ENCODE measurements at places on chromosomes 7 and 10.

GRCh38 chr7:18558503-18558902, 63.0 kb downstream of the HDAC9 start:
- DNase-seq = no peak

GRCh38 chr10:119539359-119539825, 3.1 kb downstream of the RGS10 start:
- DNase-seq = no peak

- DNase-seq = no peak
Observed at GRCh38 chr7:84389242-84389641, 194.7 kb upstream of the SEMA3A start.

GRCh38 chr10:128096486-128097199, 29.6 kb downstream of the MKI67 start:
- DNase-seq = no peak

DNA sequence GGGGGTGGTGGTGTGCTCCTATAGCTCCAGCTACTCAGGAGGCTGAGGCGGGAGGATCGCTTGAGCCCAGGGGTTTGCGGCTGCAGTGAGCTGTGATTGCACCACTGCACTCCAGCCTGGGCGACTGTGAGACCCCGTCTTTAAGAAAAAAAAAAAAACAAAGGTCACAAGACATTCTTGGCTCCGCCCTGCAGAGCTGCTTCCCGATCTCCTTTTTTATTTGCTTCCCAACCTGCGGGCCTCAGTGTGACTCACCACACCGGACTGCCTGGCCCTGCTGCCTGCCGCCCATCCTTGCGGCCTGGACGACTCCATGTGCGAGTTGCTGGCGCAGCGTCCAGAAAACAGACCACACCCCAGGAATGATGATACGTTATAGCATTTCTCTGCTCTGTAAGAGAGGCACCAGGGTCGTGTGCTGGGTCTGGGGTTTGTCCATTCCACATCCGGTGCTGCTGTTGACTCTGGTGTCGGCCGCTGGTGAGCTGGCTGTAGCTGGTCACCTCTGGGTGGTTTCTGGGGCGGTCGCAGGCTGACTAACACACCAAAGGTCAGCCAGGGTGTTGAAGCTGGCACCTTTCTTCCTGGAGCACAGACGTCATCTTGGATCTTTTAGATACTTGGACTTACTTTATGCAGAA, 123.6 kb downstream of the TCF7L2 start:
- no peak for DNase-seq

- DNase-seq = no peak
Observed at GRCh38 chr10:22727663-22728062, 13.3 kb upstream of the PIP4K2A start.

DNA sequence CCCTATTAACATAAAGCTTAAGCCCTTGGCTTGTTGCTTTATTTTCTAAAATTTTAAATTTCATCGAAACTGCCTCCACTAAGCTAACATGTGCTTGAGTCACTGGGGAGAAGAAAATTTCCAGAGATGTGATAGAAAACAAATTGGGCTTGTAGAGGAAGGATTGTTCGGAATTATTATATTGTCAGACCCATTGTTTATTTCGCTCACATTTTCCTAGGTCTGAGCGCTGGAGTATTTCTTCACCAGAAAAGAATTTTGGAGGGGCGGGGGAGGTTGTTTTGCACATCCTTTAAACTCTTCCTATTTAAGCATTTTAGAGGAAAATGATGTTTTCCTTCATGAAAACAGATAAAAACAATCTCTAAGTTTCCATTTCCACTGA, 29.1 kb downstream of the CELF2 start:
- no peak for DNase-seq

- no peak for DNase-seq
Observed at GRCh38 chr10:69760072-69760471, 41.6 kb upstream of the COL13A1 start.

- DNase-seq = no peak
Observed at GRCh38 chr7:77473229-77474005, 57.3 kb upstream of the GSAP start.

- DNase-seq = peak; percentile 6
Observed at GRCh38 chr10:36778651-36779050, 346.7 kb upstream of the ANKRD30A start.

DNA sequence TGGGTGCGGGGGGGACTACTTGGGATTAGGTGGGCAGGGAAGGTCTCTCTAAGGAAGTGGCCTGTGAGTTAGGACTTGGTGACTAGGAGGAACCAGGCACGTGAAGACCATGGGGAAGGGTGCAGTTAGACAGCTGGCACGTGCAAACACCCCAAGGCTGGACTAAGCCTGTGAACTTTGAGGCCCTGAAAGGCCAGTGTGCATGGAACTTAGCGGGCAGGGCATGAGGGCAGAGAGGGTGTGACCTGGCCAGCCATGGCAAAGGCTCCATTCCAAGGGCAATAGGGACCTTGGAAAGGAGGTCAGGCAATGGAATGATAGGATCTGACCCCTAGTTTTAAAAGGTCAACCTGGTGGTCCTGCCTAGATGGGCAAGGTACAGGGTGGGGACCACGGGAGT, 158.4 kb upstream of the PCBD1 start:
- no peak for DNase-seq

GRCh38 chr10:132169031-132169765, 17.6 kb upstream of the DPYSL4 start:
- no peak for DNase-seq

DNA sequence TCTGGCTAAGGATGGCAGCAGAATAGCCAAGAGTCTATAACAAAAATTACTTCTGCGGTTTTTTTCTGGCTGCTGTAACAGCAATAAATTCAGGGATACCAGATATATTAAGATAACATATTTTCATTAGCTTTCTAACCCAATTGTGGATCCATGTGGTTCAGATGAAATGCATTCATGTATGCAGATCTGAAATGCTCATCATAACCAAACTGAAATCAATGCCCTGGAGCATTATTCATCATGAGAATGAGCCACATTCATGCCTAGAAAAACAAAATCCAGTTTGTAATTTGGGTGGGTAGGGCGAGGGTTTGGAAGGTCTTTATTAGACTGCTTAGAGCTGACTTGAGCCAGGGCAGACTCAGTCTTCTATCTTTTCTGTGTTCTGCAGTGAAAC, 69.8 kb upstream of the SEMA3A start:
- DNase-seq = peak; percentile 79

DNA sequence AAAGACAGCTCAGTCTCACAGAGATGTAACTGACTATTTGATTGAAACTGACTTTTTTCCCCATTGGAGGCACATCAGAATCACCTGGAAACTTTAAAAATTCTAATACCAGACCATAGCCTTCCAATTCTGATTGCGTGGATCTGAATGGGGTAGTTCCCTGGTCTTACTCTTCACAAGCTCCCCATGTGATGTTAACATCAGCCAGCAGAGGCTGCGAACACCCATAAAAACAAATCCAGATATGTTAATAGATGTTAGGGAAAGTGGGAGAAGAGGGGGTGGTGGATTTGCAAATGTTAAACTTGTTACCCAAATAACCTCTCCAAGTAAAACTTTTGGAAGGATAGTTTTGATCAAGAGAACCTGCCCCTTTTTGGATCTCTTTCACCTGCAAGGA, 1133.4 kb downstream of the CNTNAP2 start:
- DNase-seq = no peak

DNA sequence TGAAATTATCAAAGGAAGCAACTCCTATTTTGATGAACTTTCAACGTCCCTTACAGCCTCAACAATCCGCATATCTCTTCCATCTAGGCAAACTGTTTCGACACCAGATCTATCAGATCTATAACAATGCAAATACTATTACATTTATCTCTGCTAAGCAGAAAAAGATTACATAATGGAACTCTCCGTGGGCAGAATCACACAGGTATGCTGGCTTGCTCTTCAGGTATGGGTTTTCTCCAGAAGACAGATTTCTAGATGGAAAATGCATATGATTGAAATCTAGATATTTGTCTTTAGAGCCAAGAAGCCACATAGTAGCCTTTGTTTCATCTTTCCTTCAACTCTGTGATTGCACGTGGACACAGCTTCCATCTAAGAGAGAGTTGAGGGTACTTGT, 38.6 kb downstream of the ADAM12 start:
- DNase-seq = no peak

DNA sequence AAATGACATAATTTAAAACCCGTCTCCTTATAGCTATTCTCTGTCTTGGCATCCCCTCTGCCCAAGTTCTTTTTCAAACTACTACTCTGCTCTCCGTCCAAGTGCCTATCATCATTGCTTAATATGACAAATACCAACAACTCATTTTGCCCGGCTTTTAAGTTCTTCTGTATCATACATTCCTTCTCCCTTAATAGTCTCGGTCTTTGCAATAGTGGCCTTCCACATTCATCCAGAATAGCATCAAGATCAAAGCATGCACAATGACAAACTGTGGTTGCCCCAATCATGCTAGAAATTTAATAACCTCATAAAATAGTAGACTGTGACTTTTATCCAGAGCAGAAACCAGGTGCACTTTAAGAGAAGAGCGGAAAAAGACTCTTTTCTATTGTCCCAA, 198.9 kb downstream of the ETV1 start:
- DNase-seq = no peak

- DNase-seq = no peak
Observed at GRCh38 chr10:97765201-97765600, 6.6 kb downstream of the SFRP5 start.

- no peak for DNase-seq
Observed at GRCh38 chr7:20577441-20578071, 37.9 kb upstream of the ABCB5 start.

DNA sequence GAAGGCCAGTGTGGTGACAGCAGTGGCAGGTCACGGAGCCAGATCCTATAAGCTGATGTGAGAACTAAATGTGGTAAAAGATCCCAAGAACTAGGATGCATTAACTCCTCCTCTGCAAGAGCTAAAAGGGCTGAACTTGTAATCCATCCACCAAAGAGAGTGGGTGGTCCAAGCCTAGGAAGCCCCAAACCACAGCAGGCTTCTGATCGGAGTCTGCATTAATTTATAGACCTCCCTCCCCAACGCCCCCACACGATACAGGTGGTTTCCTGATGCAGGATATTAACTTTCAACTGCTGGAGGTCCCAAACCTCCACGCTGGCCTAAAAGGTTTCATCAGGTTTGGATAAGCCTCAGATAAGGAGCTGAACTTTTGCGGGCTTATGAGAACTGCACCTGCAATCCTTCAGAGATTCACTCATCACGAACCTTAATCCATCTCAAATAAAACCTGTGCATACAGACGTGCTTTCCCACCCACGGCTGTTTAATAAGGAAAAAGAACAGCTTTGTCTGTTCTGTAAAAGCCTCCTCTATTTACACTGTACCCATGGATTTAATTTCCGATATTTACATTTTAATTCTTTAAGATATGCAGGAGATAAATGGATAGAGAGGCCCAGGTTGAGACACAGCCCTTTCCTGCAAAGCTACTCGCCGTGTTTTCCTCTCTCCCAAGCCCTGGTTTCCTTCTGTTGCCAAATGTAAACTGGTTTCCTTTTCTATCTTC, 74.9 kb downstream of the GFRA1 start:
- no peak for DNase-seq

GRCh38 chr7:137434946-137435345, 91.4 kb upstream of the PTN start:
- DNase-seq = no peak

DNA sequence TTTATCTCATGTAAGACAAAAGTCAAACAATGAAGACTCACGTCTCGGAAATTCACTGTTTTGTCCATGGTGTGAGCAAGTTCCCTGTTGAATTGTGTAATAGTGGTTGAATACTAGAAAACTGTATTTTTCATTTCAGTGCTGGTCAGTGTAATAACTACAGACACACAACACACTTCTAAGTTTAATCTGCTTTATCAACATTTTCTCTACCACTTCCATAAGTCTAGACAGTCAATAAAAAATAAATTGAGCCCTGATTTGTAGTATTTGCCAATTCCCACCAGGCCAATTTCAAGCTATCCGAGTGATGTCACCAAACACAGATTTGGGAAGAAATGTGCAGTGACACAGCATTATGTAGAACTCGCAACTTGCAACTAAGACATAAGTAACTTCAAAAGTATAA, 81.9 kb downstream of the GPR141 start:
- DNase-seq = no peak

DNA sequence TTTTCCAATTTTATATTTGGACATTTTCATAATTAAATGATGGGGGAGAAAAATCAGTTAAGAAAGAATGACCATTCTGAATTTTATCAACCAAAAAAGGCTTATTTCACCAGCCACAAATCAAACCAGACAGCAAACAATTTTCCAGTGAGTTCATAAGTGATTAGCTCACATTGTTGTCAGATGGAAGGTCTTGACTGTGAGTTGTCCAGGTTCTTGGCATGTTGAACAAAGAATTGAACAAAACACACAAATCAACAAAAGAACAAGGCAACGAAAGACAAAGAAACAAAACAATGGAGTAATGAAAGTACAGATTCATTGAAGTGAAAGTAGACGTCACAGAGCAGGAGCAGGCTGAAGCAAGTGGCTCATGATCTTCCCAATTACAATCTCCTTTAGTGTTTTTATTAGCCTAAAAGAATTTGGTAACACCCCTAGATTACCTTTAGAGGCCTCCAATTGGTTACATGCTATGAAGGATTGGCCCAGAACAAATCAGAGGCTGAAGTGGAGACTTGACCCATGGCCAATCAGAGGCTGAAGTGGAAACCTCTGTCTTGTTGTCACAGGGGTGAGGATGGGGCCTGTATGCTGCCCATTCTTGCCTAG, 248.7 kb downstream of the NEBL start:
- no peak for DNase-seq

GRCh38 chr10:125494651-125495239, 188.2 kb downstream of the TEX36 start:
- no peak for DNase-seq

GRCh38 chr7:151542606-151543130, 23.0 kb upstream of the RHEB start:
- no peak for DNase-seq

GRCh38 chr10:114631666-114632417, 26.2 kb downstream of the ABLIM1 start:
- DNase-seq = no peak

DNA sequence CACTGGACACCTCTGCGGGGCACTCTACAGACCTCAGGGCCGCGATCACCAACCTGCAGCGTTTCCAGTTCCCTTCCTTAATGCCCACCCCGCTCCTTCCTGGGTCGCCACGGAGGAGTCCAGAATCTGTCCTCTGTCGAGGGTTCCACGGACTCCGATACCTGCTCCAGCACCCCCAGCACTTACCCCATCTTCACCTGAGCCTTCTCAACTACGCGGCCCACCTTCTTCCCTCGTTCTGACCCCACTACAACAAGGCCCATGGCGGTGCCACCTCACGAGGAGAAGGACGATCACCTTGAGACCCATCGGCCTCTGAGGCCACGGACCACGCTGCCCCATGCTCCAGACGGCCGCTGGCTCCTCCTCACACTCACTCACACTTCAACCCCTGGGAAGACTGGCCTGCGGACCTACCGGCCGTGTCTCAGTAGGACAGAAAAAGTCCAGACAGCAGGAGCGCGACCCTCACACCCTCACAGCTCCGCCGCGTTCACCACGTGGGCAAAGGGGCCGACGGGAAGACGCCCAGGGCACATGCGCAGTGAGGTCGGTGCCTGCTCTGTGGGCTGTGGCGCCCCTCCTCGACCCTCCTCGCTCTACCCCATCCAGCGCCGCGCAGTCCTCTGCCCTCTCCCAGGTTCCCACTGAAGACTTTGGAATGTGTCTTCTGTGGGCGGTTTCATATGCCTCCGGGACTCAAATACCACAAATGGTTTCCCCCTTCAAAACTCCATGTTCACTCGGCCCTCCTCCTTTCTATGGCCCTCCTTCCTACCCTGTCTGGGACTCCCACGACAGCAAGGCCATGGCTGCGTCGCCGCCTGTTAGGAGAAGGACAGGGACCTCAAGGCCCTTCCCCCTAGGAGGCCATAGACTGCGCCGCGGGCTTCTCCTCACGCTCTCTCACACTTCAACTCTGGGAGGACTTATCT, 193.9 kb upstream of the PHF14 start:
- no peak for DNase-seq

All from SK-N-MC (cell line).